NCI-H446 treated with DMSO at 0.1 percent for 48 hours (cell line): ENCODE measurements at places on chromosomes 12 and 14.
A peak's percentile ranks its signal among the peaks of the same experiment; 100 is the strongest.

- no peak for DNase-seq
These were observed 12.8 kb upstream of the ZDHHC22 start for GRCh38 chr14:77154421-77154820.

- no peak for DNase-seq
These were observed 451.2 kb downstream of the RPS29 start for GRCh38 chr14:49134940-49135339.

GRCh38 chr14:100033347-100034075 is 31.7 kb upstream of the EVL start:
- no peak for DNase-seq

GRCh38 chr12:14514154-14514842 is 53.4 kb downstream of the PLBD1 start:
- DNase-seq: peak; percentile 20

DNA sequence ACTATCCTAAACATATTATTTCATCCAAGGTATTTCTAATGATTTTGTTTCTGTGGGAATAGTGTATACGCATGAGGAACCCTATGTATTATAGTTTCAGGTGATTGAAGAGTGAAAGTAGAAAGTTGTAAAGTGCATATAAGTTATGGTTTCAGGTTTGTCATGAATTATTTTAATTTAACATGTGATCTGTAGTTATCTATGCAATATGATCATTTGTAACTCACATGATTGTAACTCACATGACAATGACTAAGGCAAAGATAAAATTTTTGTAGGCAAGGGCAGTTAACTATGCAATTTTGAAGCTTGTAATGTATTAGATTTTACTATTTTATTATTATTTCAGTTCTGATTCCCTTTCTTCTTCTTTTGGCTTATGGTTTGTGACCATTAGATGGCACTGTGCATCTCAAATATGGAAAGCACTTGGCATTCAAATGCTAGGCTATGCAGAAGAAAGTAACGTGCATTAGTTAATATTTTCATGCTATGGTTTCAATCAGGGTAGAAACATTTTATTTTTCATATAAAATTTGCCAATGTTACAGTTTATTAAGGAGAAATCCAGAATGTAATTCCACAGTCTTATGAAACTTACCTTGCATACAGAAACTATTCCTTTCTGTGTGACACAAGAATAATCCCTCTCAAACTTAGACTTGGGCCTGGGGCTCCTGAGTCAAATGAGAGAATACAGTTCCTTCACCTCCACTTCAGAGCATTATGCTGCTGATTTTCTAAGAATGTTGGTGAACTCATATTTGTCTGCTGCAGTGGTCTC is 15.8 kb upstream of the TMEM30B start:
- DNase-seq: no peak

- DNase-seq: no peak
These were observed 15.3 kb downstream of the MAP3K12 start for GRCh38 chr12:53483979-53484377.

DNA sequence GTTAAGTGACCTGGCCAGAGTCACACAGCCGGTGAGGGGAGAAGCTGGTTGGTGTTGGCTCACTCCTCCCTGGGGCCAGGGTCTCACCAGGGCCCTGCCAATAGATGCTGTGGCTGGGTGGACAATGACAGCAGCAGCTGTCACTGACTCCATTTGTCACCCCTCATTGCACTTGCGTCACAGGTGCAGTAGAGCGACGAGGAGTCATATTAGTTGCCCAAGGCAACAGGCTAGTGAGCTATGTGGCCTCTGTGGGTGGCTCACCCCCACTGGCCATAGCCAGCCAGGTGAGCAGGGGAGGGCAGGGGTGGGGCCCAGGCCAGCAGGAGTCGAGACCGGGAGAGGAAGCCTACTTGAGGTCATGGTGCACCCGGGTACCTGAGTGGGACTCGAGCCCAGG is 9.7 kb downstream of the SLC25A47 start:
- no peak for DNase-seq

DNA sequence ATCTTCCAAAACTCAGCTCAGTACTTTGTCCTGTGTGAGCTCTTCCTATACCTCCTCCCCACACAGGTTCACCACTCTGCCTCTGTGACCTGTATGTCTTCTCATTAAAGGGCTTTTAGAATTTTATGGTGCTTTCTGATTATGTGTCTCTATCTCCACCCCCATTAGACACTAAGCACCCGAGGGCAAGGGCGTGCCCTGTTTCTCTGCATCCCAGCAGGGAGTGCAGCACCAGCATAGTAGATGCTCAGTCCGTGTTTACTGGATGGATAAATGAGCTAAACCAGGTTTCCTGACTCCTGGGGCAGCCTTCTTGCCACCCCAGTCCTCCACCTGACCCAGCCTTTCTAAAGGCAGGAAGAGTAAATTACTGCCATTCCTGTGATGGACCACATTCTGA is 333.8 kb downstream of the CACNA1C start:
- DNase-seq: no peak

DNA sequence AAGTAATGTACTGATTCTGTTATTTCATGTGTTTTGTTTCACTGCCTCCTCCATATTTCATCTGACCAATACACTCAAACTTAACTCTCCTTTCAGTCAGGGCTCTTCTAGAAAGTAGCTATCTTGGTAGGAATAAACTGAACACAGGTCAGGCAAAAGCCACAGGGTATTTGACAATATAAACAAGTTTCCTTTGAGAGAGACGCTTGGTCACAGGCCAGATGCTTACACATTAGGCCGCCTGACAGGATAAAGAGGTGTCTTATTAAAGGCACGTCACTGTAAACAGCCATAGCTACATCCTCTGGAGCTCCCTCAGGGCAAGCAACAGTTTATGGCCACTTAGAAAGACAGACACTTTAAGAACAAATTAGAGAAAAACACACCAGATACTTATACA is 607.5 kb downstream of the SLC6A15 start:
- no peak for DNase-seq
